Stimulated activated CD4-positive, alpha-beta T cell treated with anti-CD3 and anti-CD28 coated beads, Interleukin-1b, Interleukin-23, amount 100 ng/mL, for 24 hours (primary cell): ENCODE measurements at places on chromosomes 7 and 10.

DNA sequence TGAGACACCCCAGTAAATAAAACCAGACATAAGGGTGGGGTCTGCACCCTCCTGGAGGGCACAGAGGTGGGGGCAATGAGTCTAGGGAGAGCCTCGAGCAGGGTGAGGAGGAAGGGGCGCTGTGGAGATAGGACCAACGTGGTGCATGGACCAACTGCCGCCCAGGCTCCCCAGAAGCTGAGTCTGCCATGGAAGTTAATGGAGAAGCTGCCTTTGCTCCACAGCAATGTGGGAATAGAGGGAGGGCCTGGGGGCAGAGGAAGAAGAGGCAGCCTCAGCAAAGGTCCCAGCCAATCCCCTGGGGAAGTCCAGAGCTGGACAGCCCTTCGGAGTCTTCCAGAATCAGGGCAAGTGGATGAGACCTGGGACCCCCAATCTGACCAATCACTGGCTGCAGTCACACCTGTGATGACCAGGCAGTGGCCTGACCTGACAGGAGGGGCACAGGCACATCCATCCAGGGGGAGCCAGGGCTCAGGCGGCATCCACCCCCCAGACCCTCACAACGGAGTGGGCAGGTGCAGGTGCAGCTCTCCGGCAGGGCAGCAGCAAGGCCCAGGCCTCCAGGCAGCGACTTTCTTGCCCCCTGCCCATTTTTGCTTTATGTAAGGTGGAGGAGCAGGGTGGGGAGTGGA lies 242.2 kb upstream of the PPP2R2D start:
- DNase-seq = no peak

DNA sequence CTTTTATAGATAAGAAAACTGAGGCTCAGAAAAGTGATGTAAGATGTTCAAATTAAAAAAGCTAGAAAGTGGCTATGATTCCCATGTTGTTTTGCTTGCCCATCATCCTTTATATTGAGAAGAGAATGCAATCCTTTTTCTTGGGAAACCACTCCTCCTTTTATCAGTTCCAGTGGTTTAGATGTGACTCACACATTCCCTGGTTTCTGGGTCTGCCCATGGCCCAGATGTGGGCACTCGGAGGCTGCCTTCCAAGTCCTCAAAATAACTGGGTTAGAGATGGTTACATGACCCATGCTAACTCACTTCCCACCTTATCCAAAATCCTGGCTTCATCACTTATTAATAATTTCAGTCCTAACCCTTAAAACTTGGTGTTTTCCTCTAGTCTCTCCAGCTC lies 550.0 kb downstream of the MDFIC start:
- DNase-seq = no peak

DNA sequence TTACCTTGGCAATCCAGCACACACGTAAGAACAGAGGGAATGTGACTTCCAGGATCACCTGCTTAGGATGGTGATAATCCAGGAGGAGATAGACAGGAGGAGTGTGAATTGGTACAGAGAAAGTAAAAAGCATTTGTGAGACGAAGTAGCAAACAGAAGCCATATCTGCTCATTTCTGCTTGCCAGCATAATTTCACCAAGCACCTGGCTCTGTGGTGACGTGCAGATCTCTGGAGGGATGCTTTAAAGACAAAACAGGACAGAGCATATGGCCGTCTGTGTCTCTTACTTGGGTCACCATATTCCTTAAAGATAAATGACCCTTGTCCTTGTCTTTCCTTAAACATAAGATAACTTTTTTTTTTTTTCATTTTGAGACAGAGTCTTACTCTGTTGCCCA lies 90.2 kb upstream of the ARHGAP21 start:
- DNase-seq = no peak

DNA sequence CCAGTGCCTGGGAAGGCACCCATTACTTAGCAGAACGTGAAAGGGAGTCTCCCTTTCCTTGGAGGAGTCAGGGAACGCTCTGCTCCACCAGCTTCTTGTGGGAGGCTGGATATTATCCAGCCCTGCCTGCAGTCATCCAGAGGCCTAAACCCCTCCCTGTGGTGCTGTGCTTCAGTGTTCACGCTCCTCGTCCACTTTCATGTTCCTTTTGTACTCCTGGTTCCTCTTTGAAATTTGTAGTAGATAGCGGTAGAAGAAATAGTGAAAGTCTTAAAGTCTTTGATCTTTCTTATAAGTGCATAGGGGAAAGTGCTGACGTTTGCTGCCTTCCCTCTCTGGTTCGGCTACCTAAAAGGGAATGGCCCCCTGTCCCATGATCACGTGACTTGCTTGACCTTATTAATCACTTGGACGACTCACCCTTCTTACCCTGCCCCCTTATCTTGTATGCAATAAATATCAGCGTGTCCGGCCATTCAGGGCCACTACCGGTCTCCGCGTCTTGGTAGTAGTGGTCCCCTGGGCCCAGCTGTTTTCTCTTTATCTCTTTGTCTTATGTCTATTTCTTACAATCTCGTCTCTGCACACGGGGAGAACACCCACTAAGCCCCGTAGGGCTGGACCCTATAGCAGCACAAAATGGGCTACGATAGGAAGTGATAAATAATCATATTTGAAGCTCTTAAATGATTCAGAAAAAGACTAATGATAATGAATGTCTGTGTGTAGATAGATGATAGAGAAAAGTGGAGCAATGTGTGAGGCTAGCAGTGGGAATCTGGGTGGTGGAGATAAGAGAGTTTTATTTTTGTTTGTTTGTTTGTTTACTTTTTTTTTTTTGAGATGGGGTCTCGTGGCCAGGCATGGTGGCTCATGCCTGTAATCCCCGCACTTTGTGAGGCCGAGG lies 5.8 kb upstream of the ESYT2 start:
- no peak for DNase-seq

DNA sequence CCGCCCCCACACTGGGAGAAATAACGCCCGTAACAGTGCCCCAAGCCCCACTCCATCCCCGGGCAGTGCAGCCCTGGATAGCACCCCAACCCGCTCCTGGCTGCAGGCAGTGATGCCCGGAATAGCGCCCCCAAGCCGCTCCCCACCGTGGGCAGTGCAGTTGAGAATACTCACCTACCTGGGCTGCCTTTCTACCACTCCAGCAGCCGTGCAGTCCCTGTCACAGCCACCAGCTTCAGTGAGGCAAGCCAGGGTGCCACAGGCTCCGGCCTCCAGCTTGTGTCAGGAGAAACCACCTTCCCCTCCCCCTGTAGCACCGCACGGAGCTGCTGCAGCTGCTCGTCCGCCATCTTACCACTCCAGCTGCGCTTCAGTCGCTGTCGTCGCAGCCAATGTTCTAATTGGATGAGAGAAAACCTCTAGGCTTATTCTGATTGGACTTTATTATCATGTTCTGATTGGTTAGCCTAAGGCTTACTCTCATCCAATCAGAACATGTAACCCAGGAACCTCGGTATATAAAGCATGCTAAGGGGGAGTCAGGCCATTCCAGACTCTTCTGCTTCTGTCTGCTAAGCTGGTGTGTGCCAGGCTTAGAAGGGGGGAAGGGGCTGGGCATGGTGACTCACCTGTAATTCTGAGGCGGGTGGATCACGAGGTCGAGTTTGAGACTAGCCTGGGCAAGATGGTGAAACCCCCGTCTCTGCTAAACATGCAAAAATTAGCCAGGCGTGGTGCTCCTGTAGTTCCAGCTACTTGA lies 53.2 kb upstream of the ZNF33B start:
- DNase-seq = no peak

DNA sequence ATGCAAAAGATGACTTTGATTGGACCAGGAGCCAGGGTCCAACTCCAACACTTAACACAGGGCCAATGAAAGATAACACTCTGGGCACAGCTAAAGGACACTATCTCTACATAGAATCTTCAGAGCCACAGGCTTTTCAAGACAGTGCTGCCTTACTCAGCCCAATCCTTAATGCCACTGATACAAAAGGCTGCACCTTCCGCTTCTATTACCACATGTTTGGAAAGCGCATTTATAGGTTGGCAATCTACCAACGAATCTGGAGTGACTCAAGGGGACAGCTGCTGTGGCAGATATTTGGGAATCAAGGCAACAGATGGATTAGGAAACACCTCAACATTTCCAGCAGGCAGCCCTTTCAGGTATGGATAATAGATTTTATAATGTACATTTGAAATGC lies 160.7 kb downstream of the MALRD1 start:
- no peak for DNase-seq

- no peak for DNase-seq
Observed at GRCh38 chr7:78280276-78280675, 481.7 kb downstream of the PHTF2 start.

GRCh38 chr7:148746135-148746534 lies 47.4 kb downstream of the CUL1 start:
- no peak for DNase-seq

DNA sequence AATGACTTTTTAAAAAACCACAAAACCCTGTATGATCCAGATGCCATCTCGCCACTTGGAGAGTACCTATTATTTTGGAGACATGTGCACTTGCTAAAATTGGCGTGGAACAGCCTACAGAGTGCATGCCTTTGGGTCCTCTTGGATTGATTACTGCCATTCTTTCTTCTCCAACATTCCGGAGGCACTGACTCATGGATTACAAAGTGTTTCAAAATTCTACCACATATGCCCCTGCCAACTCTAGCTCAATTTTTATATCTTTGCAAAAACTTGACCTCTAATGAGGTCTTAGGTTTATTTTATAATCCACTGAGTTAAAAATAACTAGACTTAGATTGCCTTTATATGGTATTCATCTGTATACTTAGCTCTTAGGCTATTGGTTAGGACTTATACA lies 55.8 kb upstream of the KIF5B start:
- no peak for DNase-seq

DNA sequence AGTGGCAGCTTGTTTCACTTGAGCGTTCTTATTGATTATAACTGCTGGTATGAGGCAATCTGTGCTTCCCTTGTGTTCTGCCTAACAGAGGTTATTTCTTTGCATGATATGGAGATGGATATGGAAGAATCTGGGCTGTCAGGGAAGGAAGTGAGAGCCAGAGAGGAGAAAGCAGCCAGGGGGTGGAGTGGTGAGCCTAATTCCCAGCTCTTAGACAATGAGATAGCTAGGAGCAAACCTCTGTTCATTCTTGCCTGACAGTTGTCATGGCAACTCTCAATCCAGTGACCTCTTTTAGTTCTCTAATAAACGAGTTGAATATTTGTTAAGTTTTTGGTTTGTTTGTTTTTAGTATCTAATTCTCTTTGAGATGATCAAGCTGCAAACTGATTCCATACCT lies 214.3 kb downstream of the NRG3 start:
- DNase-seq = no peak

- no peak for DNase-seq
Observed at GRCh38 chr7:110921595-110922151, 169.3 kb upstream of the LRRN3 start.

- DNase-seq = no peak
Observed at GRCh38 chr7:27973625-27974024, 207.0 kb downstream of the JAZF1 start.

DNA sequence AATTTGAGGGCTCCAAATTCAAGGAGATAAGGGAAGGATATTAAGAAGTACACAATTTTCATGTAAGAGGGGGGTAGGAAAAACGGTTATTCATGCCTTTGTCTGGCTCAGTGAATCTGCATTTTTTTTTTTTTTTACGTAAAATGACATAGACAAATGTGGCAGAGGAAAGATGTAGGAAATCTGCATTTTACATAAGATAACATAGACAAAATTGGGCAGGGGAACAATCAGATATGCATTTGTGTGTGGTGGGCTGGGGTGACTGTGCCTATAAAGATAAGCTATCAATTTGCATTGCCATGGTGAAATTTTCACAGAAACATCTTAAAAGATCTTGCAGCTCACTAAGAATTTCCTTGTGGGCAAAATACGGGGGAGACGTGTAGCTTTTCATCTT lies 92.7 kb upstream of the GPR141 start:
- DNase-seq = no peak

DNA sequence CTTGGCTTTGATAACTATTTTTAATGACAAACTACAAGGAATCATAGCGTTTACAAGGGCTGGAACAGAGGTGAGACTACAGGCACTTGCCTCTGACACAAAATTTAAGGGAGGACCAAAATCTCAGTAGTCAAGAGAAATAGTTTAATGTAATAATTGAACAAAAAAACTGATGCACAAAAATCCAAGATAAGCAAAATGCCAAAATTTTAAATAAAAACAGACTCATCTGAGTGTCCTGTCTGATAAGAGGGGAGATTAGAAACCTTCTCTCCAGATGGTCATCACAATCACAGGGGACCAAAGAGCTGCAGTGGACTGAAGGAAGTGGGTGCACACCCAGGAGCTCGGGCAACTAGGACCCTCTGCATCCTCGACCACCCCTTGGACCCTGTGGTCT lies 70.5 kb downstream of the PARD3 start:
- no peak for DNase-seq

GRCh38 chr10:8283986-8284385 lies 229.5 kb downstream of the GATA3 start:
- no peak for DNase-seq

DNA sequence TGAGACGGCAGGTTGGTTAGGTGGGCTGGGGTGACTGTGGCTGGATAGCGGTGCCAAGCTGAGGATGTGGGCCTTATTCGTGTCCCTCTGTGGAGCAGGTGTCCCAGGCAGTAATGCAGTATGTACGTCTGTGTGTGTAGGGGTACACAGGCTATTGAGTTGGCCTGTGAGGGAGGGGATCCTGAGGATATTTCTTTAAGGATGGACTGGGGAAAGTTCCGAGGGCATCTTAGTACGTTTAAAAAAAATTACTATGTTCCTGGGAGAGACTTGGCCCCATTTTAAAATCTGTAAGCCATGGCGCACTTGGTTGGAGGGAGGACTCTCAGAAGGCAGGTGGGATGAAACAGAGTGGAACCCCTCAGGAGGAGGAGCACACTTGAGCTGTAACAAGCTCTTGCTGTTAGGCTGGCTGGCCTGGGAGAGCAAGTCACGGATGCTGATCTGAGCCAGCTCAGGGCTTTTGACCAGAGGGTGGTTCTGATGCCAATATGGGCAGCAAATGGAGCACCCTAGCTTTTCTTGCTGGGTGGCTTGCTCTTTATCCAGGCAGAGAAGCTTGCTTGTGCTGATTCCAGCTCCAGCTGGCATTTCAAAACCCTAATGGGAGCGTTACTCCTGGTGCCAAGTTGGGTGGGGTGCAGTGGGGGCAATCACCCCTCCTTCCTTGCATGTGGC lies 765 bp downstream of the WBP1L start:
- no peak for DNase-seq

DNA sequence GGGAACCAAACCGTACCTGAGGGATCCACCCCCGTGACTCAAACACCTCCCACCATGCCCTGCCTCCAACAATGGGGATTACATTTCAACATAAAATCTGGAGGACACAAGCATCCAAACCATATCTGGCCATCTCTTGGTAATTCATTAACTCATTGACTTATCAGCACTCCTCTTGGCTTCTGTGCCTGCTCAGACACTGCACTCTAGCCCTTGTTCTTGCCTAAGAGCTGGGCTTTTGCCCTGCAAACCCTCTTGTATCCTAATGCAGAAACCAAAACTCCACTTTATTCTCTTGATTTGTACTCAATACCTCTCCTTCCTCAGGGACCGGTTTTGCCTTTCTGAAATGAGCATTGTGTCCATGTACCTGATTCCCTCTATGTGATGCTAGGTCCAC lies 330.2 kb upstream of the FZD8 start:
- no peak for DNase-seq
